ENCODE measurements at places on chromosomes 2 and 18.
A peak's percentile ranks its signal among the peaks of the same experiment; 100 is the strongest.

- no peak for DNase-seq
Measured at GRCh38 chr2:174003720-174004695, 38.8 kb upstream of the SP3 start.

DNA sequence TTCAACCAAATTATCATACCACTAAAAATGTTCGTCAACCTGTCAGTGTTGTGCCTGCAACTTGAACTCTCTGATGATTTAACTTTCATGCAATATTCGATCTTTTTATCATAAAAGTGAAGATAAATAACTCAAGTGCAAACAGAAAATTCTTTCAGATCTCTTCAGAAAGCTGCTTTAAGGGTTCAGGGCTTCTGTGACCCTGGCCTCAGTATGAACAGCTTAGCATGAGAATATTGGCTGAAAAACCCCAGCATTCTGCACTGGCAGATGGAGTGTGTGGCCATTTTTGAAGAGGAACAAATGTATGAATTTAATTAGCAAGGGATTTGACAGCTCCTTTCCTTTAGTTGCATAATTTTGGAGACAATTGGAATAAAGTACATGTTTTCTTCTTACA lies 851.4 kb upstream of the SOX11 start:
- DNase-seq, result no peak

DNA sequence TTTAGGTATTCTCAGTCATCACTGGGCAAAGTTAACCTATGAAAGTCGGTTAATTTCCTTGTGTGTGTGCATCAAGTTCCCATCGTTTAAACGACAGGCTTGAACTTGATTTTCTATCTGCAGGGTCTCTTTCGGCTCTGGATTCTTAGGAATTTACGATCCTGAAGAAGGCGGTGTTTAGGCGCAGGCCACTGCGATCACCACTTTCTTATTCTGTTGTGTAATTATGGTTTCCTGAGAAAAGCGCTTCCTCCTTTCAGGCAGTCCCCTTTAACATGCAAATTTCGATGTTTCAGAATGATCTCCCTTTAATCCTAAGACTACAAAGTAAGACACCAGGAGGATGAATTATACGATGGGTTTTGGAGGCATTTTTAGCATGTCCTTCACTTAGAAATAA lies 27.9 kb upstream of the MBP start:
- no peak for DNase-seq

DNA sequence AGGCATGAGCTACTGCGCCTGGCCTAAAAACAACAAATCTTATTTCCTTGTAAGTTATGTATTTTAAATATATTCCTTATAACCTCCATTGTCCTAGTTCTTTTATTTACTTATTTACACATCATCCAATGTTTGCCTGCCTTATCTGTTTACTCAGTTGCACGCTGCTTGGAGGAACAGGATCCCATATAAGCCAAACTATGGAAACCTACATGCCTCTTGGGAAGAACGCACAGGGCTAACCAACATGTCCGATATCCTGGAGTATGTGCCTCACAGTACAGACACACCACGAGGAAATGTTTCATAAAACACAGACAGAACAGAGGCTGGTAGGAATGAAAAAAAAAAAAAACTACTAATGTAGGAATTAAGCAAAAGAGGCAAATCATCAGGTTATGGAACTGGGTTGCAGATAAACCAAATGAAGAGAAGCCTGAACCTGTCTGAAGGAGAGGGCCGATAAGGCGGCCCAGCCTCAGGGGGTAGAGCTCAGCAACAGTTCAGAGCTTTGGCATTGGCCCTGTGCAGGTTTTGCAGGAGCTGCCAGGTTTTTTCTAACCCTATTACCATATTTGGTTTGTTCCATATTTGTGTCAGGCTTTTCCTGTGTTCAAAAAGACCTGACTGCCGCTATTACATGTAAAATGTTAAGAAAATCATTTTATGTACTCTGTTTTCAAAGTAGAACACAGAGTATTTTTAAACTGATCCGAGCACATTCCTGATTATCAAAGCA lies 19.9 kb upstream of the SP3 start:
- no peak for DNase-seq

GRCh38 chr2:161825429-161825828 lies 201.2 kb downstream of the SLC4A10 start:
- DNase-seq, result no peak

- DNase-seq, result peak; percentile 57
Measured at GRCh38 chr2:201860636-201861066, 54.3 kb downstream of the CDK15 start.

DNA sequence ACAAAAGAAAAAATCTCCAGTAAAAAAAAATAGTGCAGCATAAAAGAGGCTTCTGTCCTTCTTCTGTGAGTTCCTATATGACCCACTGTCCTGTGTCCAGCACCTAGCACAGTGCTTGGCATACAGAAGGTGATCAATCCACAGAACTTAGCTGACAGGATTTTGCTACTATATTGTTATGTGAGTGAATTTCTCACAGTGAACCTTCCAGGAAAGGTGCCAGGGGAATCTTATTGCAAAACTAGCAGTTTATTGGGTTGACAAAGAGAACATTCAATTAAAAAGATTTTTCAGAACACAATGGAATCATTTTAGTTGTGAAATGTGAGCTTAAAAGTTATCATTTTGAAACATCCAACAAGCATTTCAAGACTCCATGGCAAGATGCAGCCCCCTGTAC lies 12.4 kb upstream of the TRIB2 start:
- DNase-seq, result no peak

- no peak for DNase-seq
Measured at GRCh38 chr2:51071191-51071590, 39.3 kb upstream of the NRXN1 start.

GRCh38 chr2:946073-946948 lies 4.3 kb upstream of the SNTG2 start:
- no peak for DNase-seq

DNA sequence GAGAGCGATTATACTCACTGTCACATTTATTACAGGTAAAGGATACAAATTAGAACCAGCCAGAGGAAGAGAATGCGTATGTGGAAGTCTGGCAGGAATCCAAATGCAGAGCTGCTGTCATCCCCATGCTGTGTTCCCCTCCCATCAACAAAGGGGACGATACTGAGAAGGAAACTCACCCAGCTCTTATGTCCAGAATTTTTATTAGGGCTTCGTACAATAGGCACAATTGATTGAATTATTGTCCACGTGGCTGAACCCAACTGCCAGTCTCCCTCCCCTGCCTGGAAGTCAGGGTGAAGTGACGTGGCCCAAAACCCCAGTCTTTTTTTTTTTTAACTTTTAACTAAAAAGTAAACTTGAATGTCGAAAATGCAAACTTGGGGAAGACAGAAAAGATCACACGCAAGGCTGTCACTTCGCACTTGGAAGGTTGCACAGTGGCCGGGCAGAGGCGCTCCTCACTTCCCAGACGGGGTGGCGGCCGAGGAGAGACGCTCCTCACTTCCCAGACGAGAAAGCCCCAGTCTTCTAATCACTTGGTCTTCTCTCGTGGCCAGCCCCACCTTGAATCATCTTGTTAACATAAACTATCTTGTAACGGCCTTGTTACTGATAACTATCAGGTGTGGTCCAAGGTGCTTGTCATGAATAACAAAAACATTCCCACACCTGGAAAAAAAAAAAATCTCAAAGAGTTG lies 40.0 kb upstream of the ITSN2 start:
- no peak for DNase-seq

GRCh38 chr2:169386722-169387121 lies 24.4 kb upstream of the LRP2 start:
- DNase-seq, result no peak

GRCh38 chr18:12922266-12922665 lies 25.5 kb upstream of the SEH1L start:
- no peak for DNase-seq

DNA sequence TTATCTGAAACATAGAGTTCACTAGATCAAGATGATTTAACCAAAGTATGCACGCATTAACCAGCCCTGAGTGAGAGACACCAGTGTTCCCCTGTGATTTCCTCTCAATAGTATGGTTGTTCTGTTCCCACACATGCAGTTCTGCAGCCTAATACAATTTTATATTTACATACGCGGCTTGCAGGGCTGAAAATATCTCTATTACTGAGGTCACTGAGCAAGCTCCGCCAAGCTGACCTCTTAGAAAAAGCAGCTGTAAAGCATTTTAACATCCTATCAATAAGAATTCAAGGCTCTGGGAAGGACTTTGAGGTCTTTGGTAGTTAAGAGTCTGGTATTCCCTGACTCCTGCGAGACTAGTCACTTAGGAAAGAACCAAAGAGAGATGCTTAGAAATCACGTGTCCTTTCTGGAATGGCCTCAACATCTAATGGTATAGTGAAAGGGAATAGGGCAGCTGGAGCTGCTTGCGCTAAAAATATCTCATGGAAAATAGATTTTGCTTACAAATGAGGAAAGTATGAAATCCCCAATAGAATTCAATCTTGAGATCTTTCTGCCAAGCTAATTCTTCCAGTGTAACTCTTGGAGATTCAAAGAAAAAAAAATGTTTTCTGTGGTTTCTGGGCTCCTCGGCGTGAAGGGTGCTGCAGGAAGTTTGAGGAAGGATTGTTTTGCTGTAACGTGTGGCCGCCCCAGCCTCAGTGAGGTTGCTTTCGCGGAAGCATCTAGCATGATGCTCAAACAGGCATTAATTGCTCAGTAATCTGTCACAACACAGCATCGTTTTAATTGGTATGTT lies 59.2 kb downstream of the DOCK10 start:
- DNase-seq, result peak; percentile 49

DNA sequence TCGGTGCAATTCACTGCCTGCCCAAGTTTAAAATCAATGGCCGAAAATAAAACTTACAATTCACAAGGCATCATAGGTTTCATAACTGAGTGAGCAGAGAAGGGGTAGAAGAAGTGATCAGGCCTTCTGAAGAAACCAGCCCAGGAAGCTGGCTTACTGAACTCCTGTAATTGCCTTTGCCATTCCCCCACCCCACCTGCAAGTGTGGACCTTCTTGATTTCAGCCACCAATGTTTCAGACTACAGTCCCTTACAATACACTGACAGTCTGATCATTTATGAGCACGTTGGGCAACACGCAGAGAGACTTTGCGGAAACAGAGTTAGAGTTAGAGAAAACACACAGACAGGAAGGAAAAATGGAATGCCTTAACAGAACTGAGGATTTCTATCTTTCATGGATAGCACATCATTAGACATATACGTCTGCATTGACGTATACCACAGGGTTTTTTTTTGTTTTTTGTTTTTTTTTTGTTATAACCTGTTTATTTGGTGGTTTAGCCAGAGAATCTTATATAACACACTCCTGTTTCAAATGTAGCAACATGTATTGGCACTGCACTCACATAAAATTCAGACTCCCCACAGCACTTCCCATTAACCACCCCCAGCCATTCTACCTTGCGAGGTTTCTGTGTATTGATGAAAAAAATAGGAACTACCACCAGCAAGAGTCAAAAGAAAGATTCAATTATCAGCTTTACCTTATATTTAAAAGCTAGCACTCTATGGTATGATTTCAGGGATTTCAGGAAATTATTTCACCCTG lies 126.4 kb downstream of the CACNB4 start:
- DNase-seq, result no peak

- DNase-seq, result no peak
Measured at GRCh38 chr2:183010112-183010511, 28.1 kb downstream of the NCKAP1 start.

DNA sequence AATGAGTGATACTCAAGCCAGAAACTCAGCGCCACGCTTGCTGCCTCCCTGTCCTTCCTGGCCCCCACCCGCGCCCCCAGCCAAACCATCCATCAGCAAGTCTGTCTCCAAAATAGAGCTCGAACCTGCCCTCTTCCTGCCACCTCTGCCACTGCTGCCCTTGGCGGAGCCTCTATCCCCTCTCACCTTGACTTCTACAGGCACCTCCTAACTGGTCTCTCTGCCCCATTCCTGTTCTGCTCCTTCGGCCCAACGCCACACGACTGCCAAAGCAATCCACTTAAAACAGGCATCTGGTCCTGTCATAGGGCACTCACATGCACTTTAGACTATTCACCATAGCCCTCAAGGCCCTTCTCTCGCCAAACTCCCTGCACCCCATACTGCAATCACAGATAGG lies 210.3 kb upstream of the SMAD2 start:
- DNase-seq, result no peak

DNA sequence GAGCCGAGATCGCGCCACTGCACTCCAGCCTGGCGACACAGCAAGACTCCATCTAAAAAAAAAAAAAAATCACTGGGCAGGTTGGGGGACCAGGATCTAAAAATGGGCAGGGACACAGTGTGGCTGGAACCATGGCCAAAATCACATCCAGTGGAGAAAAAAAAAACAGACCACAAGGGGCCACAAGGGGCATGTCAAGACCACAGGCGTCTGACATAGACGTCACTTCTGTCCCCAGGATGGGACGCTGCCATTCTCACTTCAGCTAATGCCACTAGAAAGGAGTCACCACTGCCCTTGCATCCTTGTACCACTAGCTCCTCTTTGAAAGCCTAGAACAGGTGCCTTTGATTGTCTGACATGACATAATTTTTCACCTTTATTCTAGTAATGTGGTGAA lies 2.5 kb upstream of the POMC start:
- DNase-seq, result no peak

DNA sequence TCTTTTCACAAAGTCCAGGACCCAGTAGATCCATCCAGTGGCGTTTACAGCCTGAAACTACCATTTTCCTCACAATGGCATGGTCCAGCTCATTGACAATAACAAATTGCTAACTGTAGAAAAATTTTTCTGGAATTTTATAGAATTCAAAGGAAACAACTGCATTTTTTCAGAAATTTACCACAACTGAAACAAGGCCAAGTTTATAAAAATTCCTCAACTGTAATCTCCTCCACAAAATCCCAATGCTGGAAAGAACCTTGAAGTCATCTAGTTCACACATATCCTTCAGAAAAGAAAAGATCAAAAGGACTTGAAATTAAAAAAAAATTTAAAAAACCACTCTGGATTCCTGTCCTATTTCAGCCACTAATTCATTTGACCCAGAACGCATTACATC lies 226.0 kb upstream of the CTAGE1 start:
- no peak for DNase-seq
